ENCODE measurements at places on chromosomes 2 and 18.

- no peak for DNase-seq
These were observed 48.4 kb downstream of the KDM3A start for GRCh38 chr2:86489542-86489941.

GRCh38 chr2:70957798-70958197 is 20.6 kb upstream of the ANKRD53 start:
- no peak for DNase-seq

DNA sequence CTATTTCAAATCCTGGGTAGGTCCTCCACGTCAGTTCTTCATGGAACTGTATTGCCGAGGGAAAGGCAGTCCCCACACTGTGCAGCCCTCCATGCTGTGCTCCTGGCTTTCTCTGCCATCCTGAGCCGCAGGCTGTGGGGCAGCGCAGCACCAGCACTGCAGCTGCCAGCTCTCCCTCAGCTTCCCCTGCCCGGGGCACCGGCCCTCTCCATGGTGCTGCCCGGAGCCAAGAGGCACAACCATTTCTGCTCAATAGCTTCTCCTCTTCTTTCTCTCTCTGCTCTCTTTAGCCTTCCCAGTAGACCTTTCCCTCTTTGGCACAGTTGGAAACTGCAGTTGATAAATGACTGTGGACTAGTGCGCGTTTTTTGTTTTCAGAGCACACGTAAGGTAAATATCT is 12.1 kb downstream of the ANKRD23 start:
- DNase-seq = no peak

DNA sequence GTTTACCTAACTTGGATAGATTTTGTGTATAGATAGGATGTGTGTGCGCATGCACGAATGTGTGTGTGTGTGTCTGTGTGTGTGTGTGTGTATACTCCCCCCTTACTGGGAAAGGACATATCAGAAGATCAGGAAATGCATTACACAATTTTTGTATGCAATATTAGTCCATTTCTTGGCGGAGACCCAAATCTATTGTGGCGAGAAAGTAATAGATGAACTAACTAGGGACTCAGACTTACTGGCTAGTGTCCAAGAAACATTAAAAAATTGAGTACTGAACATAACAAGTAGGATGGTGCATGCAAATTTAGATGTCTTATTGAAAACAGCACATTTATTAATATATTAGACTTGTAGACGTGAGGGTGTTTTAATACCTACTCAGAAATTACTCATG is 1036.5 kb upstream of the FANCL start:
- peak; percentile 0 for DNase-seq

- DNase-seq = no peak
These were observed 408.1 kb downstream of the THSD7B start for GRCh38 chr2:137173463-137173862.

DNA sequence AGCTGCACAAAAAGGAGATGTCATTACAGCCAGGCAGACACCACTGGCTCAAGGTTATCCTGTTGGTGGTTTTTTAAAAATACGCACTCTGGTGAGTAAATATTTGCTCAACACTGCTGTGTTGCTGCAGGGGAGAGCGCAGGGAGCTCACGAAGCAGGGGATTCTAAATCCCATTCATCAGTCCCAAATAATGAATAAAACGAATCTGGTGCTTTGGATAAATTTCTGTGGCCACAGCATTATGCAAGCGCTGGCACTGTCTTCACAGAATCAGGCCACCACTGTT is 256.2 kb downstream of the HDAC4 start:
- no peak for DNase-seq

GRCh38 chr18:71505526-71505925 is 1038.6 kb downstream of the CBLN2 start:
- no peak for DNase-seq

DNA sequence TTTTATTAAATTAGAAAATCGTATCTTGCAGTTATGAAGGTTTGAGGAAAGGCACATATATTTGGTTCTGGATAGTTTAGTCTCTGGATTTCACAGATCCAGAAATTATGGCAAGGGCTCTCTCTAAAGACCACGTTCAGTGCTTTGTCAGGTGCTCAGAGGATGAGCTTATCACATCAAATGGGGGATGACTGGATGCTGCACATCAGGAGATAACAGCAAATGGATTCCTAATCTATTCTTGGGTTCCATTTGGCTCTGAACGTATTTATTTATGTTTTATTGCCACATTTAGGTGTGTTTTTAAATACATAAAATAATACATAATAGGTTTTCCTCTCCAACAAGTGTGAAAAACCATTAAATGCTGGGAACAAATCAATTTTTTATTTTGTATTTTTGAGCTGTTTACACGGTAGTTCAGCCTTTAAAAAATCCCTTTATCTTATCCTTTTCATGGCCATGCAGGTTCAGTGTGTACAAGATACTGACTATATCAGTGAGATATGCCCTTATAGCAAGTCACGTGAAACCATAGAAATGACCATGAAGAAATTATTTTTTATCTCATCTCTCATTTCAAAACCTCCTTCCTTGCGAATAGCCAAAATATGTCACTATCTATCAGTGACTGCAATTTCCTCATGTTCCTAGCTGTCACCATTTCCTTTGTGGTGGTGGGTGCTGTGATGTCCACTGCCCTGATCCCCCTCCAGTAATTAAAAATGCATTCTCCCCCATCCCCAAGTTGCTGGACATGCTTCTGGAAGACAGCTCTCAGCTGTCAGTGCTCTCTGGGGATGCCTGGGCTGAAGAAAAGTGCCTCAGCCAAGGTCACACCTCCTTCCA is 25.9 kb upstream of the CXCR4 start:
- no peak for DNase-seq

- no peak for DNase-seq
These were observed 94.7 kb upstream of the EFEMP1 start for GRCh38 chr2:56018267-56018666.

DNA sequence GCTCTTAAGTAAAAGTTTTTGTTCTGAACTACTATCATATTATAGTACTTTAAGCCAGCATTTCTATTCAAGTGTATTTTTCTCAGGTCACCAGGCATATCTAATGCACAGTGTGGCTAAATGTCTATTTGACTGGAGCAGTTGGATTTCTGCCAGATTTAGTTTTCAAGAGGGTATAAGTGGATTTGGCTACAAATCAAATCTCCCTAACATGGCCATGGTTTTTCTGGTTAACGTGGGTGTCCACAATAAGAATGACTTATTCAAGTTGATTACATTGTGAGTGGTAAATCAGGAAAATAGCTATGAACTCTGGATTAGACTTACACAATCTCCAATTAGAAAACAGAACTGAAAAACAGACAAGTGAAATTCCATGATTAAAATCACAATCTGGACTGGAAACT is 5.7 kb upstream of the CHN1 start:
- DNase-seq = peak; percentile 75

GRCh38 chr2:43127941-43128558 is 98.4 kb downstream of the ZFP36L2 start:
- no peak for DNase-seq

- DNase-seq = no peak
These were observed 103.9 kb downstream of the VIT start for GRCh38 chr2:36800381-36800780.

GRCh38 chr2:145075454-145076062 is 555.6 kb upstream of the ZEB2 start:
- no peak for DNase-seq

DNA sequence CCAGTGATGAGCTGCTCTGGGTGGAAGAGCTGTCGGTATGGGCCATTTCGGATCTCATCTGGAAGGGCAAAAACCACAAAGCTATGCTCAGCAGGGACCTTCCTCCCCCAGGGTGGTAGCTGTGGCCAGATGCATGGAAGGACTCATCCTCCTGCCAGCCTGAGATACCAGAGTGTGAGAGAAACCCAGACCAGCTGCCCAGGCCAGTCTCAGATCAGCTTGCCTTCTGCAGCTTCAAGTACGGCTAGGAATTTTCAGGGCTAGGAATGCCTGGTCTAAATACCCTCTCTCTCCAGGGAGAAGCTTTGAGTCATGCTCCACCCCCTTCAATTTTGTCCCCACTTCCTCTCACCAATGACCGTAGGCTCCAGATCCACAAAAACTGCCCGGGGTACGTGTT is 1.4 kb upstream of the TUBA4B start:
- DNase-seq = no peak

DNA sequence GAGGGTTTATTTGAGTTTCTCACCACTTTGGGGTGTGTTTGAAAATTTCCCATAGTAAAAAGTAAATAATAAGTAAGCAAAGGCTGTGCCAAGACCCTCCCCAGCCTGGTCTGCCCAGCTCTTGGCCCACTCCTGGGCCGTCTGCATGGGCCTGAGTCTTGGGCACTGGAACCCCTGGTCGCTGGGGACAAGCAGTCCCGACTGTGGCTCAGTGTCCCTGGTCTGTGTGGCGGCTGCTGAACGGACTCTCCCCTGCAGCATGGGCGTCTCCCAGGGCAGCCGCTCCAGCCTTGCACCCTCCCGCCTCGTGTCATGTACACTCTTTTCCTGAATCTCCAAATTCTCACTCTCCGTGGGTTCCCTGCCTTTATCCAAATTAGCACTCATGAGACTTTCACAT is 7.2 kb upstream of the ASPRV1 start:
- no peak for DNase-seq

DNA sequence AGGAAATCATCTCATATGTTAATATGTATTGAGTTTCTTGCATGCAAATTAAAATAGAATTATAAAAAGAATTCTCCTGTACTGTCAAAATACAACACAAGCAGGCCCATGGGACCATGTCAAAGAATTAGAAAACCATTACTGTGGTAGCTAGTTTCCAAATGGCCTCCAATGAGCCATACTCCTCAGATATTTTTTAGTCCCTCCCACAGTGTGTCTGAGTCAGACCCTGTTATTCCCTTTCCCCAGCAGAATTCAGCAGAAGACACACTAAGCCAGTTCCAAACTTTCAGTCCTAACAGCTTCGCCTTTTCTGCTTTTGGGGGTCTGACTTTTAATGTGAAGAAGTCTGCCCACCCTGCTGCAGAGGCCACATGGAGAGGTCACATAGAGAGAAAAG is 86.7 kb downstream of the FIGN start:
- no peak for DNase-seq

- DNase-seq = no peak
These were observed 17.0 kb downstream of the HNRNPA3 start for GRCh38 chr2:177229442-177230242.

GRCh38 chr2:151766437-151767153 is 32.3 kb upstream of the NEB start:
- no peak for DNase-seq

DNA sequence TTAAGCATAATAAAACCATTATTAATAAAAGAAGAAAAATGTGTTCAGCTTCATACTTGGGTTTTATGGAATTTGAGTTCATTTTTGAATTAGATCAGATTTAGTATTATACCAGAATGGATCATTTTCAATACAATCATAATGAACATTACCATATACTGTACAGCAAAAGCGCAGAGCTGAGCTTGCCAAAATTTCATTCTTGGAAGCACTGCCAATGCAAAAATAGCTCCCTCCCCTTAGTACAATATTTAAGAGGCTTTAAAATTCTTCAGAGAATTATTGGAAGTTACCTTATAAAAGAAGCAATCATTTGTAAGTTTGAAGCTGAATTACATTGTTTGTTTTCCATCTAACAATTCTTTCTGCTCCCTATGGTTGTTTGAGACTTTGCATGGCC is 938.1 kb upstream of the SLC39A10 start:
- DNase-seq = no peak

GRCh38 chr2:223949241-223949840 is 4.2 kb upstream of the WDFY1 start:
- no peak for DNase-seq

DNA sequence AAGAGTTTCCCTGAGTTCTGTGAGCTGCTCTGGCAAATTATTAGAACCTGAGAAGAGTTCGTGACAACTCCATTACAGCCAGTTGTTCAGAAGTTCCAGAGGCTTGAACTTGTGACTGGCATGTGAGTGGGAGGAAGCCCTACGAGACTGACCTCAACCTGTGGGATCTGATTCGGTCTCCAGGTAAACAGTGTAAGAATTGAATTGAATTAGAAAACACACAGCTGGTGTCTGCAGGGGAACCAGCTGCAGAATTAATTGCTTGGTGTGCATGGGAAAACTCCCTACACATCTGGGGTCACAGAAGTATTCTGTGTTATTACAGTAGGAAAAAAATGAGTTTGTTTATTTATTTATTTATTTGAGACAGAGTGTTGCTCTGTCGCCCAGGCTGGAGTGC is 14.0 kb upstream of the ITSN2 start:
- no peak for DNase-seq

DNA sequence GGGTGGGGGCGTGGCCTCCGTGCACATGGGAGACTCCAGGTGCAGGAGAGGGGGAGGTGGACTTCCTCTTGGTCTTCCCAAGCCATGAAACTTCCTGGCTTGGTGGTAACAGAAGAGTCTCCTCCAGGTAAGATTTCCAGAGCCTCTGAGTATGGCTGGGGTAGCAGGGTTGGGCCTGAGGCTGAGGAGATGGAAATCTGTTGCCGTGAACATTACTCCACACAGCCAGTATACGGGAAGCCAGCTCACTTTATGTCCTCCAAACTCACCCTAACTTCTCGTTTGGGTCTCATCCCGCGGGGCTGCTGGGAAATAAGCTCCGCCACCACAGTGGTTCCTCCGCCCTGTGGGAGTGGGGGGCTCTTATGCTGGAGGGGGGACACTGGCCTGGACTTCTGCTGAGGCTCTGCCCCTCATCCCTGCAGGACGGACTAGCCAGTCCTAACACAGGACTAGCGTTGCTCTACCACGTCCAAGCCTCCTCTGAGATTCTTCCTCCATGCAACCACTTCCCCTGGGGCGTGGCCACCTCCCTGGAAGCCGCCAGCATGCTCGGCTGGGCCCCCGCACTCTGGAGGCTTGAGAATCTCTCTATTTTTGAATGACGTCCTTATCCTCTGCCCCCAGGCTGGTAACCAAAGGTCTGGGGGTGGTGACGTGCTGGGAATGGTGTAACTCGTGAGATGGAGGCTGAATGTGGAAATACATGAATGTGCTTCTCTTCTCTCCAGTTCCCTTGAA is 777 bp upstream of the RAB17 start:
- DNase-seq = peak; percentile 75

DNA sequence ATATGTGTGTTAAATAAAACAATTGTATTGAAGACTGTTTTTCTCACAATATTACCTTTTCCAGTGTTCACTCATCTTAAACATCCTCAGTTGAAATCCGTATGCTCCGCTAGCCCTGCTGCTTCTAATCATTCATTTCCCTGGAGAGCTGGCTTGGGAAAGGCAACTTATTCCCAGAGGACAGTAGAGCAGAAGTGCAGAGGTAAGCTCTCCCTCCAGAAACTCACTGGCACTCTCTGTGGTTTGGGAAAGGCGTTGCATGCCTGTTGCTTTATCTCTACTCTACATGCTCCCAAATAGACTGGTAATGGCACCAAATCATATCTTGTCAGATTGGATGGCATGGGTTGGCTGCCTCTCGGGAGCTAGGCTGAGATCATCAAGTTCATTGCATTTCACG is 117.1 kb upstream of the BOD1L2 start:
- no peak for DNase-seq
